Neural progenitor cell (in vitro differentiated cells): ENCODE measurements at places on chromosomes 4 and X.

GRCh38 chrX:17414839-17415238, 39.8 kb downstream of the NHS start:
- peak; percentile 16 for DNase-seq

- no peak for DNase-seq
Measured at GRCh38 chrX:153738056-153738605, 13.5 kb downstream of the ABCD1 start.

DNA sequence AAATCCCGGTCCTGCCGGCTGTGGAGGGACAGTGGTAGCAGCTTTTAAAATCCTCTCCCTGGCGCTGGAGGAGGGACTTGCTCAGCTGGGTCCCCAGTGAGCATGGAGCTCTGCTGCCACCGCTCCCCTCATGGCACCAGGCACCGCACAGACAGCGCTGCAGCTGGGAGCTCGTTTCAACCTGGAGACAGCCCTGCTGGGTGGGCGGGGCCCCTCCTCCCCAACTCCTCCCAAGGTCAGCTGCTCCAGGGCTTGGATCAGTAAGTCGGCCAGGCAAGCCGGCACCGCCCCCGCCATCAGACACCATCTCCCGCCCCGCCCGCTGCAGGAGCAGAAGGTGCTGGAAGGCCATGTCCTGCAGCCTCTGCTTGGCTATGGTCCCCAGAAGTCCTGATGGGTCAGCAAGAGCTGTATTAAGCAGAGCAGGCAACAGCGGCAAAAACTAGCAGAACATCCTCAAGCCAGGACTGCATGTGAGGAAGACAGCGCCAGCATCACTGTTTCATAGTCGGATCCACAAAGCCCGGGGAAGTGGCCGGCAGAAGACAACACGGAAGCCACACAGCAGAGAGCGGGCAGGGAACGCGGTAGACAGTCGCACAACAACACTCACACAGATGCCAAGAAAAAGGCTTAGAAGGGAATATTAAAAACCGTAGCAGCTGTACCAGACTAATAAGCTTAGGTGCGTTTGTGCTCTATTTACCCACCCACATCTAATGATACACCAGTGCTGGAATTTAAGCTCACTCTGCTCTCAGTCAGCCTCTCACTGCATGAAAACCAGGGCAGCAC, 16.2 kb downstream of the ZFYVE28 start:
- DNase-seq: peak; percentile 94

GRCh38 chr4:119592830-119593229, 35.8 kb downstream of the PDE5A start:
- no peak for DNase-seq

DNA sequence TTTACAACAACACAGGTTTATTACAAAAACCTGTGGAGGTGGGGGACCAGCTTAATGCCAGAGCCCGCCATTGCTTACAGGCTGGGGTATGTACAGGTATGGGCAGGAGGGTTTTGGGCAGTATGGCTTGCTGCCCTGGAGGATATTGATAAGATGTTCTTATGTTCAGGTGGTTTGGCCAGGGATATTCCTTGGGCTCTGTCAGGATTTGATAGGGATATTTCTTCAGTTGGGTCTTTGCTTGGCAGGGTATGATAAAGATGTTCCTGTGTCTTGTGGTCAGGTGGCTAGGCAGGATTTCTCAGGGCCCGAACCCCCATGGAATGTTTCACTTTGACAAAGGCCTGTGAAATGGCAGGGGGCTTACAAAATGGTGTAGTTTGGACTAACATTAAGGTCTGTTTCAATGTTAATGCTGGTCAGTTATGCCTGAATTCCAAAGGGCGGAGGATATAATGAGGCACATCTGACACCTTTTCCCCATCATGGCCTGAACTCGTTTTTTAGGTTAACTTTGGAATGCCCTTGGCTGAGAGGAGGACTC, 3.1 kb downstream of the MGST2 start:
- DNase-seq: no peak

- no peak for DNase-seq
Measured at GRCh38 chr4:33184657-33185290, 2464.6 kb downstream of the PCDH7 start.
